Activated T-cell treated with anti-CD3 and anti-CD28 coated beads, Interleukin-2, amount 50 U/mL, for 72 hours (primary cell): ENCODE measurements at places on chromosomes 2 and 18. TPM values are rescaled to one million over a fixed set of nuclear protein-coding genes. Genes with fewer than 3 reads are reported as not detected.

Gene PFN4
- 0.29 TPM for total RNA-seq

Gene LINC00305
- not detected for total RNA-seq

Gene PDE1A
- total RNA-seq: not detected

Gene C2orf81
- total RNA-seq: 3.7 TPM

Gene COL3A1
- not detected for total RNA-seq

Gene CPSF3
- total RNA-seq: 62.3 TPM

GRCh38 chr2:11366326-11366741 lies 21.9 kb upstream of the ROCK2 start:
- no peak for DNase-seq
- no peak overlapping the region for H3K27ac ChIP-seq
- no peaks in the 10 kb centered on the region for H3K27me3 ChIP-seq
- H3K4me3 ChIP-seq: no peak overlapping the region

GRCh38 chr18:27887711-27888495 lies 289.0 kb downstream of the CDH2 start:
- H3K4me1 ChIP-seq: no peaks in the 10 kb centered on the region
- no peaks in the 10 kb centered on the region for H3K36me3 ChIP-seq
- DNase-seq: no peak
- no peaks in the 10 kb centered on the region for H3K27me3 ChIP-seq
- H3K27ac ChIP-seq: no peak overlapping the region
- no peak overlapping the region for H3K4me3 ChIP-seq

DNA sequence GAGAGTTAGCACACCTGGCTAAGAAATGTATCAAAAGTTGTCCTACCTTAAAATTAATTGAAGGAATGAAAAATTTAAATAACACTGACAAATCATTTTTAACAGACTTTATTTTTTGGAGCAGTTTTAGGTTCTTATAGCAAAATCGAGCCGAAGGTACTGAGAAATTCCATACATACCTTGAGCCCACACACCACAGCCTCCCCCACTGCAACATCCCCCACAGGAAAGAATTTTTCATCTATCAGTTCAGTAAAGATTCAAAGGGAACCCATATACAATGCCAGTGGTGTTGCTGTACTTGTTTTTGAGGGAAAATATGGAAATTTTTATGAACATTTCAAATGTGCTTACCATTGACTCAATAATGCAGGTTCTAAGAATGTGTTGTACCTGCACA lies 169.8 kb upstream of the HS6ST1 start:
- no peak overlapping the region for H3K4me3 ChIP-seq
- no peaks in the 10 kb centered on the region for H3K4me1 ChIP-seq
- no peak overlapping the region for H3K27ac ChIP-seq
- H3K36me3 ChIP-seq: no peaks in the 10 kb centered on the region

DNA sequence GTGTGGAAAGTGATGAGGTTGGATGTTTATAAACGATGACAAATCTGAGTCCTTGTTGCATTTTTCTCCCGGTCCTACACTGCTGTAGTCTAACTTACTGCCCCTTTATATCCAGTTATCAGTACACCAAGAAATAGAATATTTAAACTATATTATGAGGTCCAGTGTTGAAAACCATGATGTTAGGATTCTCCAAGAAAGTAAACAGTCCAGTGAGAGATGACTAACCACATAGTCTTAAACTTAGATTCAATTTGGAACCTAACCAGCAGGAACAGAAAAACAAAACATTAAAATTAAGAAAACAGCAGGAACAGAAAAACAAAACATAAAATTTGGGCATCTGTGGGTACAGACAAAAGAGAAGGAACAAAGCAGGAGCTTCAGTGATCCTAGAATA lies 143.2 kb downstream of the TPGS2 start:
- no peak overlapping the region for H3K27ac ChIP-seq
- no peak overlapping the region for H3K4me3 ChIP-seq
- H3K36me3 ChIP-seq: peaks cover 2% of the 10 kb centered on the region
- peaks cover 16% of the 10 kb centered on the region for H3K27me3 ChIP-seq

- no peaks in the 10 kb centered on the region for H3K27me3 ChIP-seq
- no peak overlapping the region for H3K27ac ChIP-seq
- H3K4me3 ChIP-seq: no peak overlapping the region
- H3K36me3 ChIP-seq: no peaks in the 10 kb centered on the region
Measured at GRCh38 chr2:28633746-28634145, 117.9 kb upstream of the PPP1CB start.

GRCh38 chr2:234537929-234538328 lies 41.0 kb upstream of the ARL4C start:
- H3K27me3 ChIP-seq: no peaks in the 10 kb centered on the region
- H3K4me3 ChIP-seq: no peak overlapping the region
- H3K27ac ChIP-seq: no peak overlapping the region
- no peaks in the 10 kb centered on the region for H3K36me3 ChIP-seq
- no peaks in the 10 kb centered on the region for H3K4me1 ChIP-seq

- peaks cover 8% of the 10 kb centered on the region for H3K36me3 ChIP-seq
- H3K27ac ChIP-seq: peak overlapping the region; percentile 100
Measured at GRCh38 chr2:189304360-189304759, 124.8 kb upstream of the COL5A2 start.

GRCh38 chr2:69491864-69492263 lies 54.6 kb upstream of the NFU1 start:
- H3K27me3 ChIP-seq: no peaks in the 10 kb centered on the region
- H3K4me1 ChIP-seq: peaks cover 48% of the 10 kb centered on the region
- no peak for DNase-seq
- peak overlapping the region; percentile 36 for H3K27ac ChIP-seq
- peaks cover 3% of the 10 kb centered on the region for H3K36me3 ChIP-seq
- H3K4me3 ChIP-seq: no peak overlapping the region

GRCh38 chr18:24704946-24705630 lies 244.7 kb downstream of the HRH4 start:
- no peak overlapping the region for H3K27ac ChIP-seq
- no peaks in the 10 kb centered on the region for H3K36me3 ChIP-seq
- H3K4me1 ChIP-seq: no peaks in the 10 kb centered on the region
- no peak for DNase-seq

GRCh38 chr2:157349949-157350515 lies 24.4 kb upstream of the ERMN start:
- H3K36me3 ChIP-seq: peaks cover 4% of the 10 kb centered on the region
- no peak for DNase-seq
- H3K27me3 ChIP-seq: no peaks in the 10 kb centered on the region
- no peak overlapping the region for H3K4me3 ChIP-seq
- H3K27ac ChIP-seq: no peak overlapping the region

DNA sequence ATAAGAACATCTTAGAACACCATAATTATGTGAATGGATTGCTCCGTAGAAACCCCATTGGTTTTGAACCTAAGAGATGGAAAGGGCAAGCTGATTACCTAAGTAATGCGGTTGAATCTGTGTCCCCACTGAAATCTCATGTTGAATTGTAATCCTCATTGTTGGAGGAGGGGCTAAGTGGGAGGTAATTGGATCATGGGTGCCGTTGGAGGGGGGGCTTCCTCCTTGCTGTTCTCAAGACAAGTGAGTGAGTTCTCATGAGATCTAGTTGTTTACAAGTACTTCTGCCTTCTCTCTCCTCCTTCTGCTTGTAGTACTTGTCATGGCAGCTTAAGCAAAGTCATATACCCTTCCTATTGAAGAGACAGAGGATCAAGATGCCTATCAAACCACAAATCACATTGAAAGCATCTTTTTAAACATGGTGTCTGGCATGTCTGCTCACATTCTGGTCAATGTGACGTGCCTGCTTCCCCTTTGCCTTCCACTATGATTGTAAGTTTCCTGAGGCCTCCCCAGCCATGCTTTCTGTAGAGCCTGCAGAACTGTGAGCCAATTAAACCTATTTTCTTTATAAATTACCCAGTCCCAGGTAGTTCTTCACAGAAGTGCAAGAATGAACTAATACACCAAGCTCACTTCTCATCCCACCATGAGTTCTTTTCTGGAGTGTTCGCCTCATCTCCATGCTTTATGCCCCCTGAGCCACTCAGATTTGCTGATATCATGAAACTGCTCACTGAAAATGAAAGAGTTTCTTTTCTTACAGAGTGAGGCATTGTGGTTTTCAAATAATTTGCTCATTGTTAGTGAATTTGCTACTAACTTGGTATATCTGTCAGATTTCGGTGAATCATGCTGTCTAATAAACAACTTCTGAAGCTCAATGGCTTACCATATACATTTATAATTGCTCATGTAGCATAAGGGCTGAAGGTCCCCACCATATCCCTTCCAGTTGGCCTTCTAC lies 23.6 kb downstream of the KCNE4 start:
- DNase-seq: no peak
- no peaks in the 10 kb centered on the region for H3K36me3 ChIP-seq
- peaks cover 8% of the 10 kb centered on the region for H3K27me3 ChIP-seq
- H3K4me1 ChIP-seq: peaks cover 4% of the 10 kb centered on the region

- no peak for DNase-seq
- no peaks in the 10 kb centered on the region for H3K4me1 ChIP-seq
- H3K27ac ChIP-seq: no peak overlapping the region
- no peaks in the 10 kb centered on the region for H3K36me3 ChIP-seq
Measured at GRCh38 chr2:44545005-44545404, 183.3 kb downstream of the CAMKMT start.

- H3K4me3 ChIP-seq: no peak overlapping the region
- H3K27ac ChIP-seq: no peak overlapping the region
- peaks cover 4% of the 10 kb centered on the region for H3K4me1 ChIP-seq
- H3K27me3 ChIP-seq: peaks cover 5% of the 10 kb centered on the region
- H3K36me3 ChIP-seq: peaks cover 2% of the 10 kb centered on the region
- DNase-seq: no peak
Measured at GRCh38 chr2:106890606-106891005, 4.6 kb upstream of the ST6GAL2 start.

DNA sequence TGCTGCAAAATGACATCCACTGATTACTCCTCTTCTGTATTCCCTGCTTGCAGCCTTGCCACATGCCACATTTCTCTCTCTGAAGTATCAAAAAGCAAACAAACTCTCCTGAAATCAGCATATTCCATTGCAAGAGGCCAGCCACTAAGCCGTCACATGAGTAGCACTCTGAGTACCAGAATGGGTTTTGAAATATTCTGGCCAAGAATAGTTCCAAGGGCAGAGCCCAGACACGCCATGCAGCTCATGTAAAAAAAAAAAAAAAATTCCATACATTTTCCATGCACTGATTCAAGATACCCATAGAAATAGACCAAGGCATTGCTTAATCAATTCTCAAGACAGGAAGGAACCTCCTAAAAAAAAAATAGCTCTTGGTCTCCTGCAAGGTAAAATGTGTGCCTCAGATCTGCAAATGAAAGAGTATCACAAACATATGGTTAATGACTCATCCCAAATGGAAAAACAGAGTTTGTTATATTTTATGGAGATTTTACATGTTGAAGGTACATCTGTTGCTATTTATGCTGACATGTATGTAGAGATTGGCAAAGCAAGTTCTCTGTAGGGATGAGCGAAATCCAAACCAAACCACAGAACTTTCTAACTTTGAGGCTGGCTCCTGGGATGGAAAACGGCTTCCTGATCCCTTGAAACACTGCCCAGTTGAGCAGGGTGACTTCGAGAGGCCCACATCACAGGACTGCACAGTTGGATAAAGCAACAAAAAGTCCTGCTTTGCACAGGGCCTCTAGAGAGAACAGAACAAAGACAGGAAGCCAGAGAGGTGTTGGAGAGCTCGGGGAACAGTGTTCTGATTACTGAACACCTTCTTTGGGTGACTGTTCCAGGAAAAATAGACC lies 346.2 kb downstream of the ZNF521 start:
- no peaks in the 10 kb centered on the region for H3K4me1 ChIP-seq
- no peak overlapping the region for H3K27ac ChIP-seq
- no peak overlapping the region for H3K4me3 ChIP-seq

DNA sequence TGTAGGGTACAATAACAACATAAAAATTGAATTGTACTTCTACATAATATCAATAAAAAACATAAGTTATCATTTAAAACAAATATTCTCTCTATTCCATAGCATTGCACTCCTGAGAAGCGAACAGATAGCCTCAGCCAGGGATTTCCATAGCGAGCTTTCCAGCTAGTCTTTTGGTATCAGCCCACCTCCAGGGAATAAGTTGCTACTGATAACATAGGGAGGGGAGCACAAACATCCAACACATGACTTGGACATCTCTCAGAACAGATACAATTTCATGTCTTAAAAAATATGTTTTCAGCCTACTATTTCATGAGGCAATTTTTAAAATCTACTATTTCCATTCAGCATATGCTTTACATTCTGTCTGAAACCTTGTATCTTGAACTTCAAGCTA lies 804.4 kb upstream of the RAB6C start:
- no peak for DNase-seq
- no peaks in the 10 kb centered on the region for H3K27me3 ChIP-seq
- H3K4me3 ChIP-seq: no peak overlapping the region
- no peak overlapping the region for H3K27ac ChIP-seq

DNA sequence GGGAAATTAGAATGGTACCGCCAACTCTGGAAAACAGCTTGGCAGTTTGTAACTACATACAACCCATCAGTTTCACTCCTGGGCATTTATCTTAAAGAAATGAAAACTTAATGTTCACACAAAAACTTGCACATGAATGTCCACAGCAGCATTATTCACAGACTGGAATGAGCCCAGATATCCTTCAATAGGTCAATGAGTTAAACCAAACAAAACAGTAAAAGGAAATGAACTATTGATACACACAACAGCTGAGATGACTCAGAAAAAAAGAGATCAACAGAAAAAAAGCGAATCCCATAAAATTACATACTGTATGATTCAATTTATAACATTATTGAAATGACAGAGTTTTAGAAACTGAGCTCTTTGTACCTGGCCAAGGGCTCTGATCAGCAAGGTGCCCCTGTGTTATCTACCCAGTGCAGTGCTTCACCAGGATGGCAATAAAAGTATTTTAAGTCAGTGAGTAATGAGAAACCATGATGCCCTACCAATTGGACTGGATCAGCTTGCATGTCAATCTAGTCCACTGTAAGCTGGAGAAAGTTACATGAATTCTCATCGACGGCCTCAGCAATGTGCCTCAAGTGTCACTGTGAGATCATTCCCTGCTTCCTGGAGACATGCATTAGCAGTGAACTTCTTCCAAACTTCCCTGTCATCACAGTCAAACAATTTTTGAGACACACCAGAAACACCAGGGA lies 21.9 kb downstream of the TMEM237 start:
- no peaks in the 10 kb centered on the region for H3K4me1 ChIP-seq
- no peaks in the 10 kb centered on the region for H3K36me3 ChIP-seq
- H3K27ac ChIP-seq: no peak overlapping the region
- DNase-seq: no peak

- H3K27ac ChIP-seq: no peak overlapping the region
- H3K4me3 ChIP-seq: no peak overlapping the region
- H3K4me1 ChIP-seq: no peaks in the 10 kb centered on the region
- peaks cover 44% of the 10 kb centered on the region for H3K27me3 ChIP-seq
- DNase-seq: no peak
Measured at GRCh38 chr2:117858892-117859531, 44.5 kb downstream of the DDX18 start.

DNA sequence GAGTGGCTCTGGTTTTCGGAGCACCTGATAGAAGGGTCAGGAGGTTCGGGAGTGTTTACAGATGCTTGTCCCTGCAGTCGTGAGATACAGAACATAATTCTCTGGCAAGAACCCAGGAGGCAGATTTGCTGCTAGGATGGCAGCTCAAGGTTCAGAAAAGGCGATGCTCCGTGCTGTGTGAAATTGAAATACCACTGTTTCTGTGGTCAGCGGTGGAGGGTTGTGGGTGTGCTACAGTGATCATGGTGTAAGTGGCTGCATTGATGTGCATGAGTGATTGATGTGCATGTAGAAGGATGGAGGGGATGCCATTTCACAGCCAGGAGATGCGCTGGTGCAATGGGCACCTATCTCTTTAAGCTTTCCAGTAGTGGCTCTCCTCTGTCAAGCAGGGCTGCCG lies 322.1 kb downstream of the GALR1 start:
- no peak overlapping the region for H3K4me3 ChIP-seq
- no peak overlapping the region for H3K27ac ChIP-seq
- DNase-seq: no peak
